Activated naive CD8-positive, alpha-beta T cell treated with anti-CD3 and anti-CD28 coated beads, Interleukin-2, amount 50 U/mL, for 24 hours (primary cell): ENCODE measurements at places on chromosomes 12 and 14.

- DNase-seq, result no peak
Observed at GRCh38 chr14:45194964-45195363, 58.0 kb downstream of the MIS18BP1 start.

DNA sequence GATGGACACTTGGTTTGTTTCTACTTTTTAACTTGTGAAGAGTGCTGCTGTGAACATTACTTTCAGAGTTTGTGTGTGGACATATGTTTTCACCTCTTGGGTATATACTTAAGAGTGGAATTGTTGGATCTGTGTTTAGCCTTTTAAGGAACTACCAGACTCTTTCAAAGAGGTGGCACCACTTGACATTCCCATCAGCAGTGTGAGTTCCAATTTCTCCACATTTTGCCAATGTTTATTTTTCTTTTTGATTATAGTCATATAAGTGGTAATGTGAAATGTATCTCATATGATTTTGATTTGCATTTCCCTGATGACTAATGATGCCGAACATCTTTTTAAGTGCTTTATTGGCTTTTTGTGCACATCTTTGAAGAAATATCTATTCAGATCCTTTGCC is 44.8 kb downstream of the ARHGAP5 start:
- DNase-seq, result no peak

- DNase-seq, result no peak
Observed at GRCh38 chr14:84250893-84251292, 1279.1 kb upstream of the FLRT2 start.

DNA sequence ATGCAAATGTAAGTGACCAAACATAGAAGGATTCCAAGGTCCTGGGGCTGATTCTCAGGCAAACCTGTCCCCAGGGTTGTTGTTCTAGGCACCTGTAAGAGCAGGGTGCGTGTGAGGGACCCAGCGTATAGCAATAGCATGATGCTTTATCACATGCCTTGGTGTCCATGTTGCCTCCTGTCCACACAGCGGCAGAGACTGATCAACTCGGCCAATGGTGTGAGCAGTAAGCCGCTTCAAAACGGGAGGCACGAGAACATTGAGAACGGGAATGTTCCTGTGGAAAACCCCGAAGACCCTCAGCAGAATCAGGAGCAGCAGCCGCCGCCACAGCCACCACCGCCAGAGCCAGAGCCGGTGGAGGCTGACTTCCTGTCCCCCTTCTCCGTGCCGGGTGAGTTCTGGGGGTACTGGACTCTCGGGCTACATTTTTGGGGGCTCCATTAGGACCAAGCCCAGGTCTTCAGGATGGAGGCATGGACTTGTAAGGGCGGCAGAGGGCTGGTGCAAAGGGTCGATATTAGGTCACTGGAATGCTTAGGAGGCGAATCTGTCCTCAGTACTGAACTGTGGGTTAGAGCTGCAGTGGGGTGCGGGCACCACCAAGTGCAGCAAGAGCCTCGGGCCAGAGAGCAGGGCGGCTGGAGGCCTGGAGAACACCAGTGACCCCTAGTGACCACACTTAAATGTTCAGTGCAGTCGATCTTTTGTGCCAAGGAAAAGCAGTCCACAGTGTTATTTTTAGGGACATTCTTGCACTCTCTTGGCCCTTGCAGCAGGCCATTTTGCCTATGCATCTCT is 57.2 kb upstream of the RIN3 start:
- DNase-seq, result no peak

GRCh38 chr12:102682366-102683289 is 202.3 kb upstream of the IGF1 start:
- no peak for DNase-seq

DNA sequence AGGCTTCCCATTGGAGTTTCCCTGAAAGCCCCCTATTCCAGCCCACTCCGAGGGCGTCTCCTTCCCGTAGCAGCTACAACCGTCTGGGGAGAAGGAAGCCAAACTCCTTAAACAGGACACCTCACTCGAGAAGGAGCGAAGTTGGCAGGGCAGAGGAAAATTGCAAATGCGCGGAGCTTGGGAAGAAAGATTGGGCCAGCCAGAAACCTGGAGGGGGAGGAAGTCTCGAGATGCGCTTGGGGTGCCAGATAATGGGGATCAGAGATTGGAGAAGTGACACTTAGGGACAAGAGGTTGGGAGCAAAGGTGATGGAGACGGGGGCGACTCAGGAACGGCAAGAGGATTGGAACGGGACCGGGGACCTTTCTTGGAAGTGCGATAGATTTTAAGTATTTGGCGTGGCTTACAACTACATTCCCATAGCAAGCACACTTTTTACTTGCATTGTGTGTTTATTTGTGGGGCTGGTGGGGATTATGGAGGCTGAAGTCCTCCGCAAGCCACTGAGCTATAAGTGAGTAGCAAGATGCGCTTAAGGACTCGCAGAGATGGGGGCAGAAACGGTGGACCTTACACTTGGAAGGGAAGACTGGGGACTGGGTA is 926 bp downstream of the HRK start:
- DNase-seq, result no peak

DNA sequence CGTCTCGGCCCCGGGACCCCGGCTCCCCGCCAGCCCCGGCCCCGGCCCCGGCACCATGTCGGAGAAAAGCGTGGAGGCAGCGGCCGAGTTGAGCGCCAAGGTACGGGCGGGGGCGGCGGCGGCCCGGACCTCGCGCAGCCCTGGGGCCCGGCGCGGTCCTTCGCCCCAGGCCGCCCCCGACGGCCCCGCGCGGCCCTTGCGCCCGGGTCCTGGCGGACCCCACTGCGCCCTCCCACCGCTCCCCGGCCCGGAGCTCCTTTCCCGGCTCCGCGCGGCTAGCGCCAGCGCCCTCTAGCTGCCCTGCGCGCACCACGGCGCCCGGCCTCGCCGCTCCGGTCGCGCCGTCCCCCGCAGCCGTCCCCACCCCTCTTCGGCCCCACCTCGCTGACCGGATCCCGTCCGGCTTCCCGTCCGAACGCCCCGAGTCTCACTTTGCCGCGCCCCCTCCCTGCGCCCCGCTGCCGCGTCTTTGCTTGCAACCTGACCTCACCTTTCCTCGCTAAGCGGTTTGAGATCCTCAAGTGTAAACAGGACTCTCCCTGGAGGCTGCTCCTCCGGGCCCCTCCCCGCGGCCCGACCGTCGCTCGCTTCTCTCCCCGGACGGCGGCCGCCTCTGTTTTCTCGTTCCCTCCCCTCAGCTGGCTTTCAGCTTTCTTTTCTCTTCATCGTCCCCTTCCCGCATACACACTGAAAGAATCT is 637 bp downstream of the PTMS start:
- peak; percentile 75 for DNase-seq
